Kidney (tissue), 22 donors: ENCODE measurements at places on chromosomes 2 and 18.

DNA sequence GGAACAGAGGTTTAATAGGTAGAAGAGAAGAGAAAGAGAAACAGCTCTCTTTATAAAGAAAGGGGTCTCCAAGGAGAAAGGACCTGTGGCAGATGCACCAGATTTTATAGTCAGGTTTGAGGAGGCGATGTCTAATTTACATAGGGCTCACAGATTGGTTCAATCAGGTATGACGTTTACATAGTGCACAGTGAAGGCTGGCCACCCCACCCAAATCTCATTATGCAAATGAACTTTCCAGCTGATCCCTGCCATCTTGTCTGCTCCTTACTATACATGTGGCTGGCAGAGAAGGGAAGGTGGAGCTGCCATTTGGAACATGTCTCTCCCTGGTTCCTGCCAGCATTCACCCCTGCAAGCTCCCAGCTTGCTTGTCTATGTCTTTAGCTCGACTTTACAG, 557.8 kb downstream of the SUCLG1 start:
- DNase-seq, result no peak

DNA sequence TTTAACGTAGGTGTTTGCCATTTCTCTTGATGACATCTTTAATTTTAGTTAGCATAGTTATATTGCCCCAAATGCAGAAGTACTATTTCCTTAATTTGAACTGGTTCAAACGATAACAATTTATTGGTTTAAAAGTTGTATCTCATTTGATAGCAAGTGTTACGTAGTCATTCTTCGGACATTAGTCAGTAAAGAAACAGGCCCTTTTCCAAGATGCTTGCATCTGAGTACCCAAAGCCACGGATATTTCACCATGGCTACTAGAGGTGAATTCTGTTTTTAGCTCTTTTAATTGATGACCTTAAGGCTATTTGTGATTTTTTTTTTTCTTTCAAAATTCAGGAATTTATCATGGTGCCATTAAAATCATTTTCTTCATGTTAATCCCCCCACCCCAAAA, 32.1 kb downstream of the GLS start:
- no peak for DNase-seq

- no peak for DNase-seq
Observed at GRCh38 chr2:99634234-99634633, 144.4 kb upstream of the REV1 start.

- DNase-seq, result no peak
Observed at GRCh38 chr2:215189393-215189792, 51.0 kb upstream of the ABCA12 start.
